ENCODE measurements at places on chromosomes 3 and 15.

DNA sequence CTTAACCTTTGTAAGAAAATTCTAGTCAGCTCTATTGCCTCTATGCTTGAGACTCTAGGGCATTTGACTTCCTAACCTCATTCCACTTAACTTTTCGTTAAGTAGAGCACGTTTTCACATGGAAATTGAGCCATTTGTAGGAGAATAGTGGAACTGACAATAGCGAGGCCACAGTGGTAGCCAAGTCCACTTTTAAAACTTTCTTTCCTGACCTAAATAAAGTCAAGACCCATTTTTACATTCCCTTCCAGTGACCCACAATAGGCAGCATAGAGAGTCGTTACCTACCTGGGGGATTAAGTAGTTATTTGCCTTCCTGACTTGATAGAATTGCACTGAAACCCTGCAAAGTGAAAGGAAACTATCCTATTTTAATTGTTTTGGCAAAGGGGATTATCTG is 386.0 kb upstream of the NECTIN3 start:
- no peak for DNase-seq

GRCh38 chr3:83523470-83524073 is 1435.2 kb upstream of the CADM2 start:
- DNase-seq = no peak

GRCh38 chr3:111967068-111967467 is 11.8 kb upstream of the ABHD10 start:
- DNase-seq = no peak

- DNase-seq = peak; percentile 59
Measured at GRCh38 chr3:105866656-105867653, 1.9 kb downstream of the CBLB start.

DNA sequence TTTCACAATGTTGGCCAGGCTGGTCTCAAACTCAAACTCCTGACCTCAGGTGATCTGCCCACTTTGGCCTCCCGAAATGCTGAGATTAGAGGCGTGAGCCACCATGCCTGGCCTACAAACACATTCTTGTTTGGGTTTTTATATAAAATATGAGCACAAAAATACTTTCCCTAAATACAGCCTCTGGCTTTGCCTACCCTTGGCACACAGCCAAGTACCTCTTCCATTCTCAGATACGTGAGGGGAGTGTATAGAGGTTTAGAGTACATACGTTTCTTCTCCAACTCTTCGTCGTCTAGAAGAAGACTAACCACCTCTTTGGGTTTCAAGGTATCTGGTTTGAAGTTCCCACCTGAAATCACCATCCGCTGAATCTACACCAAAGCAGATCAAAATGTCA is 33.5 kb downstream of the CHAC1 start:
- DNase-seq = no peak

GRCh38 chr3:194781617-194782016 is 95.9 kb downstream of the FAM43A start:
- DNase-seq = no peak

DNA sequence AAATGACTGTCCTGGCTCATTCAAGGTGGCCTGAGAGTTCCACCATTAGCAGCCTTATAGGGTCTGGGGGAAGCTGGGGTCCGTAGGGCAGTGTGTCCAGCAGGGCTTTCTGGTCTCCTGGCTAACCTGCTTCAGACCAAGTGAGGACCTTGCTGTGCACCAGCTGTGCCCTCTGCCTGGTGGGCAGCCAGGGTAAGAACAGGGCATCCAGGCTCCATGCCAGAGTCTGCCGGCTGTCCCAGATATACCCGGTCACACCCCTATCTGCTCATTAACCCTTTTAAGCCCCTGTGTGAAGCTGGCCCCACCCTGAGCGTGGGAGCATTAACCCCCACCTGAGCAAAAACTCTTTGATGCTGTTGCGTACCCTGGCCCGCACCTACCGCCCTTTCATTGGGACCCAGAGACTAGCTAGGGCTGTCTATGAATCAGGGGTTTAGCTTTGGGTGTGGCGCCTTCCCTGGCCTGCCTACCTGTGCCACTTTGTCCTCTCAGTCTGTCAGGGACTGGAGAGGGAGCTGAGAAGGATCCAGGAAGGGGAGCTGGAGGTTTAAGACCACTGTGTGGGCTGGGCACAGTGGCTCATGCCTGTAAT is 17.6 kb downstream of the SEMA3F start:
- no peak for DNase-seq

DNA sequence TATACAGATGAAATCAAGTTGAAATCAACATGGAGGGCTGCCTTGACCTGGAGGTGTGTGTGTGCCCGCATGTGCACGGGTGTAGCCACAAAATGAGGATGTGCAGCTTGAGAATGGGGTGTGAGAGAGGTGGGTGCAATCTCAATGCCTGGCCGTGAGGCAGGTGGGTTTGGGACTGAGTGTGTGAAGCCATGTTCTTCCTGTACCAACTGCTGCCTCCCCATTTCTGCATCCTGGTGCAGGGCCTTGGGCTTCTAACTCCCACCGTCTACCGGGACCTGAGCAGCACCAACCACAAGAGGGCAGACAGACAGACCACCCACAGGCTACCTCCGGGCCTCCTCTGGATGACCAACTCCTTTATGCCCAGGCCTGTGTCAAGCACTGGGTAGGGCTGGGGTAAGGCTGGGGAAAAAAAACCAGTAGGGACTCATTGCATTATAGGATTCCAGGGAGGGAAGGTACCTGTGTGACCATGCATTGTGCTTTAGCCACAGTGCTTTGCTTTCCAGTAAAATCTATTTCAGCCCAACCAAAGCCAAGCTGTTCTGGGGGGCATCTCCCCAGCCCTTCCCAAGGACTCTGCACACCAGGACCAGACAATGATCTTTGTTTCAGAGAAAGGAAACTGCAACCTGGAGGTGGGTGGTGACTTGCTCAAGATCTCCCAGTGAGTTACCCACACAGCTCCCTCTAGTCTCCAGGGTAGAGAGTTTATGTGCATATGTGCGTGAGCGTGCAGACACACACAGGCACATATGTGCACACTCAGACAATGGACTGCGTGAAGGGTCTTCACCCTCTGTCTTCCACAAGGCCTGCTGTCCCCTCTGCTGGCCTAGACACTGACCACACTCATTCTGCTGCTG is 162.2 kb upstream of the TLE3 start:
- DNase-seq = no peak

GRCh38 chr3:109927161-109927560 is 589.8 kb upstream of the DPPA4 start:
- no peak for DNase-seq

- no peak for DNase-seq
Measured at GRCh38 chr3:69353088-69353478, 32.8 kb downstream of the FRMD4B start.

- no peak for DNase-seq
Measured at GRCh38 chr3:18579661-18580060, 154.5 kb upstream of the SATB1 start.

- DNase-seq = no peak
Measured at GRCh38 chr3:186166036-186166435, 57.1 kb upstream of the ETV5 start.

DNA sequence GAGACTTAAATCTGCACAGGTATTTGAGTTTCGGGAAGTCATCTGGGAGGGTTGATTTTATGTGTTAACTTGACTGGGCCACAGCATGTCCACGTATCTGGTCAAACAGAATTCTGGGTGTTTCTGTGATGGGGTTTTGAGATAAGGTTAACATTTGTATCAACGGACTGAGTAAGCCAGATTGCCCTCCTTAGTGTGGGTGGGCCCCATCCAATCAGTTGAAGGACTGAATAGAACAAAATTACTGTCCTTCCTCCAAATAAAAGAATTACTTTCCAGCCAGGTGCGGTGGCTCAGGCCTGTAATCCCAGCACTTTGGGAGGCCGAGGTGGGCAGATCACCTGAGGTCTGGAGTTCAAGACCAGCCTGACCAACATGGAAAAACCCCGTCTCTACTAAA is 399.3 kb downstream of the MAGI1 start:
- no peak for DNase-seq

GRCh38 chr15:33150971-33151370 is 43.5 kb downstream of the FMN1 start:
- peak; percentile 8 for DNase-seq

- DNase-seq = no peak
Measured at GRCh38 chr15:70271422-70272088, 173.8 kb upstream of the TLE3 start.

DNA sequence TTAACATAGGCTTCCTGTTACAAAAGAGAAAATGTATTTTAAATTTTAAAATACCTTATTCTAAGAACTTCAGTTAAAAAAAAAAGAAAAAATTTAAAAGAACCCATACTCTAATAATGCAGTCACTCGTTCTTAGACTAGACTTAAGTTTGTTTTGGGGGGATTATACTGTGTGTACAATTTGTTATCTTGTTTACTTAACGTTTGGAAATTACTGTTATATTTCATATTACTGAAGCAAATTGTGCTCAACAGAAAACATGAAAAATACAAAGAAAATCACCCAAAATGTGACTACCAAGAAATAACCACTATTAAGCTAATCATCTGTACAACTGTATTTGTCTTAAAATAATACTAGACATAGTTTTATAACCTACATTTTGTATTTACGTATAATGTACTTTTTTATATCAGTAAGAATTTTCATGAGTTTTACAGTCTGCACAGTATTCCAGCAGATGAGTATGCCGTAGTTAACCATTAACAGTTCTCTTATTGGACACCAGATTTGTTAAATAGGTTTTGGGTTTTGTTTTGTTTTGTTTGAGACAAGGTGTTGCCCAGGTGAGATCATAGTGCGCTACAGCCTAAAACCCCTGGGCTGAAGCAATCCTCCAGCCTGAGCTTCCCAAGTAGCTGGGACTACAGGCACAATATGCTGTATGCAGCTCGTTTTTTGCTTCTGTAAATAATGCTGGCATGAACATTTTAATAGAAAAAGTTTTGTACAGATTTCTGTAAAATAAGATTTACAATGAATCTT is 88.8 kb upstream of the CHD2 start:
- peak; percentile 52 for DNase-seq

DNA sequence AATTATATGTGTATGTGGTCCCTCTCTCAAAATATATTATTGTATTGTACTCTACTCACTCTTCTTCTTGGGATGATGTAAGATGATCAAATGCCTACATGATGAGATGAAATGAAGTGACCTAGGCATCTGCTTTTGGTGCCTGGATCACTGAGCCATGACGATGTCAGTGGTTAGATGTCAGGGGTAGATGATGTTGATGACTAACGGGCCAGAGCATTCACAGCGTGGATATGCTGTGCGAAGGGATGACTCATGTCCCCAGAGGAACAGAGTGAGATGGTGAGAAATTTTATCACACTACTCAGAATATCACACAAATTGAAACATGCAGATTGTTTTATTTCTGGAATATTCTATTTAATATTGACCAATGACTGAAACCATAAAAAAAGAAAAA is 233.9 kb upstream of the CADM2 start:
- no peak for DNase-seq

DNA sequence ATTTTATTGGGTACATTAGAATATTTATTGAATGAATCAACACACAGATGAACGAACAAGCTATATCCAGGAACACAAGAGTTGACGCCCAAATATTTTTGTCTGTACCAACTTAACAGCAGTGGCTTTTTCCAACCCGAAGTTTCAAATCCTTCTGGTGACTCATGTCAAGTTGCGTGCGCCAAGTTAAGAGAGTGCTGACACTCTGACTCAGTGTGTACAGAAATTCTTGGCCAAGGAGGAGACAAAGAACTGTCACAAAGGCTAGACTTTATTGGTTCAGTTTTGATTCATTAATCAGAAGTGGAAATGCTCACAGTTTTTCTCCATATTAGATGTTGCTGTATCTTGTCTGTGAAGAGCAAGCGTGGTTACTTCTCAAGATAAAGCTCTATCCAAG is 59.6 kb upstream of the TSC22D2 start:
- no peak for DNase-seq

DNA sequence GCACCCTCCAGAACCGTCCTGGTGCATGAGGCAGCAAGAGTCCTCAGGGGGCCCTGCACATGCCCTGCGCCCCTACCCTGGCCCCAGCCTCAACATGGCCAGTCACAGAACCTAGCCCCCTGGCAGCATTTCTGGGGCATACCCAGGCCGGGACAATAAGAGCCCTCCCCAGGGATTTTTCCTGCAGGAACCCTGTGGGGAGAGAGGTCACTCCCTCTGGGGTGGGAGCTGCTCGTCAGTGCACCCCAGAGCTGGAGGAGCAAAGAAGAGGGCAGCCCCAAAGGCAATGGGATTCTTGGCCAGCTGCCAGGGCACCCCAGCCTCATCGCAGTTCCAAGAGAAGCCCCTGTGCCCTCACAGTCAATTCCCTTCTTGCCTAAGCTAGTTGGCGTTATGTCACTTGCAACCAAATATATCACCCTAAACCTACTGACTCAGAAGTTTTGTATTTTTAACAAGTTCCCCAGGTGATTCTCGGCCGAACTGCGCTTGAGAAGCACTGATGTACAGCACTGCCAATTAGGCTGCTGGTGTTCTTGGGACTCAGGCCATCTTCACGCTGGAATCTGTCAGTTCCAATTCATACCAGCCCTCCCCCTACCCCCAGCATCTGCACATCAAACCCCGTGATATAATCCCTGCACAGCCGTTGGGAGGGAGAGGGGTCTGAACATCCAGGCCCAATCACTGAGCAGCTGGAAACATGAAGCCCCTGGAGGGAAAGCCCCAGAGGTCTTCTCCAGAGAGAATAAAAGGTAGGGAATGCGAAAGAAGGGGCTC is 87.5 kb upstream of the PRR20G start:
- DNase-seq = no peak

DNA sequence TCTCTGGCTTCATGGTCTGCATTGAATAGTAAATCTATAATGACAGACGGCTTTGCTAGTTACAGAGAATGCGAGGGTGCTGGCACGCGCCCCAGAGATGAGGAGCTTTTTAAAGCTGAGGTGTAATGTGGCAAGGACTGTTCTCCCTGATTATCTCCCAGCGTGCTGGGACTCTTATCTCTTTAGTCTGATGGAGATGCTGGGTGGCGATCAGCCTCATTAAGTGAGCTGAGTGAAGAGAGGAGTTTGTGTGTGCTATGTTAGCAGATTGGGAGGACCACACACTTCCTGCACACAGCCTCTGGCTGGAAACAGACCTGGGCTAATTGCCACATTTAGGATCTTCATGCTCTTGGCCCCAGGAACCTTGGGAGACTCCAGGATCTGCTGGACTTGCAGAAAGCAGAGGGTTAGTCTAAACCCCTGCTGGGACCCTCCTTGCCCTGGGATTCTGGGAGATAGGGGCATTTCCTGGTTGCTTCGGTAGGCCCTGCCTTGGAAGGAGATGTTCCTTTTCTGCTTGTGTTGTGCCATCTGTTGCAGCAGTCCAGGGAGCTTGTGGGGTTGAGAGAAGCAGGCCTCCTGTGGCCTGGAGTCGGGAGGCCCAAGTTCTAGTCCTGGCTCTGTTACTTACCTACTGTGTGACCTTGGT is 15.0 kb downstream of the PDIA5 start:
- DNase-seq = no peak

- no peak for DNase-seq
Measured at GRCh38 chr3:69692761-69693160, 46.5 kb upstream of the MITF start.

Data from CD4-positive, alpha-beta T cell treated with Interleukin-21 for 1 hour (primary cell).